ENCODE measurements at places on chromosomes 12 and 14.

DNA sequence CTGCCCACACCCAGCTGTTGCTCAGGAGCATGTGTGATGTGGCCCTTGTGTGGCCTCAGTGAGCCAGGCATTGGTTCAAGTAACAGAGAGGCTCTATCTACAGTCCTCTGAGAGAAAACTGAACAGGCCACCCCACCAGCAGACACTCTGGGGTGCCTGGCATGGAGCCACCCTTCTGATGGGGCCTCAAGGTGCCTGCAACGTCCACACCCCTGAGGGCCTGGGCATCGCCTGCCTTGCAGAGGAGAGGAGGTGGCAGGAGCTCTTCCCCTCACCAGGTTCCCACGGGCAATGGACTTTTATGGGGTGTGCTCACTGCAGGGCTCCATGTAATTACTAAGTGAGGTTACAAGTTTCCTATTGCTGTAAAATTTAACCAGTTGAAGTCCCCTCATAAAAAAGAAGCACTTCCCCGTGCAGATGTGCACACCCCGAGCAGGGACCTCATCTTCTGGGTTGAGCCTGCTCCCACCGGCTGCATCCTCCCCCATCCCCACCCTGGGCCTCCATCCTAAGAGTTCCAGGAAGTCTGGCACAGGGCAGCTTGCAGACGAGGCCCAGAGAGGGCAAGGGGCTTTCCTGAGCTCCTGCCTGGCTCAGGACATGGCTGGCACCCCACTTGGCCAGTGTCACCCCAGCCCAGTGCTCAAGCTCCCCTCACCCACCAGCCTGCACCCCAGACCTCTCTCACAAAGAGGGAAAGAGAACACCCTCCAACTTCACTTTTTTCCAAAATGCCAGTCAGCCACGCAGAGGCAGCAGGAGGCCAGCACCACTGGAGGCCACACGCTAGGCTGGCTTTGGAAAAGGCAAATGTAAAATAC lies 270.4 kb upstream of the RTL1 start:
- DNase-seq = no peak

DNA sequence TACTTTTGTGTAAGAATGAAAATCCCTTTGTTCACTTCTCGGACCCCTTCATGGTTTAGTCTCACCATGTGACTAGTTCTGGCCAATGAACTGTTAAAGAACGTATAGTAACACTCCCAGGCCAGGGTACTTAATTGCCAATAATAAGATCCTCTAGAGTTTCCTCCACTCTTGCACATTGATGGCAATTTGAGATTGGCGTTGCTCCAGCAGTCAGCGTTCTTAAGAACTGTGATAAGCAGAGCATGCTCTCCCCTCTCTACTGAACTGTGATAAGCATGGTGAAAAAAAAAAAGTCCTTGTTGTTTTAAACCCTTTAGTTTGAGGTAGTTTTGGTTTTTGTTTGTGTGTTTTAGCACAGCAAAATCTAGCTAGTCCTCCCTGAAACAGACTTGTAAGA lies 854.5 kb downstream of the SLC6A15 start:
- no peak for DNase-seq

GRCh38 chr14:94157197-94157596 lies 16.9 kb upstream of the PPP4R4 start:
- DNase-seq = no peak

DNA sequence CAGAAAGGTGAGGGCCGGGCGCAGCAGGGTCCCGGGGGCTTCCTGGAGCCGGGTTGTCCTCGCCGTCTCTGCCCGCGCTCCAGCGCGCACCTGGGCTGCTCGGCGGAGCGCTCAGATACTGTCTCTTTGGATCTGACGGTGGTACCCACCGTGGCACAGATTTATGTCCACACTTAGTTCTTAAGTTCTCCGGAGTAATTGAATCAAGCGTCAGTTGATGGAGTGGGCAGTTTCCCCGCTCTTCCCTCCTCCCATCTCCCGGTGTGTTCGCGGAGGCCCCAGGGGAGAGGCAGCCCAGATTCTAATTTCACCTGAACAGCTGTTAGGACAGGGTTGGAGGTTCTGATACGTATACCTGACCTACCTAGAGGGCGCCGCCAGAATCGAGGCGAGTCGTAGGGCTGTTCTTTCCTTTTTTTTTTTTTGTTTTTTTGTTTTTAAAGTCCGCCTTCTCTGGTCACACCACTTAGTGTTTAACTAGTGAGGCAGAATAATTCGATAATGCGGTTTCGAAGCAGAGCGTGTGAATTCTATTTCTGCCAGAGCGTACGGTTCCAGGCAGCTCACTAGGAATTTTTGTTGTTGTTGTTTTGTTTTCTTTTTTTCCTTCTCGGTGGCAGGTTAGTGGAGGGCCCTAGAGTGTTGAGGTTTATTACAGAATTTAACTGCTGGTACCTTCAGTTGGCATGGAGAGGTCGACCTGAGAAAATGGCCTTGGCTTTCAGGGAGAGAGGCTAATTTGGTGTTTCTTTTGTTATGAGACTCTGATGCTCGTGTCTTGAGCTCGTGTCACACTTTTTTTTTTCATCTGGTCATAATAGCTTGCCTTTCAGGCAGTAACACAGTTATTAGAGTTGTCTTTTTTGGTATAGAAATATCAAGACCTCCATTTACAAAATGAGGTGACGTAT lies 22.3 kb upstream of the GNS start:
- DNase-seq = no peak

GRCh38 chr12:8603286-8603685 lies 9.4 kb downstream of the AICDA start:
- no peak for DNase-seq

- DNase-seq = no peak
Observed at GRCh38 chr14:22739423-22739822, 27.1 kb upstream of the OXA1L start.

- DNase-seq = no peak
Observed at GRCh38 chr12:39613525-39613924, 6.1 kb downstream of the ABCD2 start.

DNA sequence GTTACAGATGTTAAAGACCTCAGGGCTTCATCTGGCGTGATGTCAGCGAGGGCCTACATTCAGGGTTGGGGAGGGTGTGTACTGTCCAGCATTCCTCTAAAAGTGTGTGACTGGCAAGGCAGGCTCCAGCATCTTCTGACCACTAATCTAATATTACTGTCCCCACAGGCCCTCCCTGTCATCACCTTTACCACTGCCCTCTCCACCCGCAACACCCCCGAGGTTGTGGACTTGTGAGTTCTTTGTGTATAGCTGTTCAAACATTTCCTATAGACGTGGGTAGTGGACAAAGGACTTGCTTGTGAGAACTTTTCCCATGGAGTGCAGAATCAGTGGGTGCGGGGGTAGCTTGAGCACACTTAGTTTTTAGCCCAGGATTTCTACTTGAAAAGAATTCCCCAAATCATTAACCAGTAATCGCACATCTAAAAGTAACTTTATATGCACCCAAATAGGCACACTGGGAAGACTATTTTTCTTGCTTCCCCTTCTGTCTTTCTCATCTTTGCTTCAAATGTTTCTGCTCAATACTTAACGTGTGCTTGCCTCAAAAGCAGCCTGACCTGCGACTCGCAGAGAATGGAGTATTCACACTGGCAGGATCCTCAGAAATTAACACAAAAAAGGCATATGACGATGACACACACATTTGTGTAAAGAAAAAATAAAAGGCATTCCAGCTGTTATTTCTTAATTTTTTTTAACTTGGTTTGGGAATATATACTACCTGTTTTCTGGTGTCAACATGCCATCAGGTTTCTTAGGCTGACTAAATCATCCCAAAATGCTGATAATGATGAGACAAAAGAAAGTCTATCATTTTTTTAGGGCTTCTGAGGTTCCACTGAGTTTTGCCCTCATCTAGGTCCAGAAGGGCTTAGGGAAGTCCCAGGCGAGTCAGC lies 158.4 kb upstream of the HIF1A start:
- no peak for DNase-seq

DNA sequence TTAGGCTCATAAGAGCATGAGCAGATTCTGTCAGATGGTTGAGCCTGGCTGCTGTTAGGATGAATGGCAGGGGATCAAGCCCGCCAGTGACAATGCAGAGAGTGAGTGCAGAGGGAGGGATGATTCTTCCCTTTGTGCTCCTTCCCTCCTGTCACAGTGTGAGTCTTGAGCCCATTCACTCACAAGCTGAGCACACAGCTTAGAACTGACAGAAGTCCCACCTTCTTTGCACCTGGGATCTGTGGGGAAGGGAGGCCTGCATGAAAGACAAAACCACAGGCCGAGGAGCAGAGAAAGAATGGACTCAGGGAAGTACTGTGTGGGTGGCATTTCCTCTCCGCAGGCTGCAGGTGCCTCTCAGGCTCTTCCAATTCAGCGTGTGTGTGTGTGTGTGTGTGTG lies 160.6 kb downstream of the KCNA5 start:
- no peak for DNase-seq

DNA sequence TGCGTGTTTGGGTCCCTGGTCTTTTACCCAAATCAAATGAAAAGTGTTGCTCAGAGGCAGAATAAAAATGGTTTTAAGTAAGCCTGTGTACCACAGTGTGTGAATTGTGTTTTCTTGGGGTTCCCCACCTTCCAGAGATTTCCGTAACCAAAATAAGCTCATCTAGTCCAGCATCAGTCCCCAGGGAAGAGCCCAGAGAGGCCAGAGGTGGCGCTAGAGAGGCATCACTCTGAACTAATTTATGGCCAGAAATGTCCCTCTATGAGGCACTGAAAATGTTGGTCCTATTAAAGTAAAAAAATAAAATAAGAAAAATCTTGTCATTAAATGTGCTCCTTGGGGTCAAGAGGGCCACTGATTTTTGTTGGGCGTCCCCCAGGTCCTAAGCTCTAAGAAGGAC lies 24.9 kb upstream of the PRKAB1 start:
- no peak for DNase-seq

DNA sequence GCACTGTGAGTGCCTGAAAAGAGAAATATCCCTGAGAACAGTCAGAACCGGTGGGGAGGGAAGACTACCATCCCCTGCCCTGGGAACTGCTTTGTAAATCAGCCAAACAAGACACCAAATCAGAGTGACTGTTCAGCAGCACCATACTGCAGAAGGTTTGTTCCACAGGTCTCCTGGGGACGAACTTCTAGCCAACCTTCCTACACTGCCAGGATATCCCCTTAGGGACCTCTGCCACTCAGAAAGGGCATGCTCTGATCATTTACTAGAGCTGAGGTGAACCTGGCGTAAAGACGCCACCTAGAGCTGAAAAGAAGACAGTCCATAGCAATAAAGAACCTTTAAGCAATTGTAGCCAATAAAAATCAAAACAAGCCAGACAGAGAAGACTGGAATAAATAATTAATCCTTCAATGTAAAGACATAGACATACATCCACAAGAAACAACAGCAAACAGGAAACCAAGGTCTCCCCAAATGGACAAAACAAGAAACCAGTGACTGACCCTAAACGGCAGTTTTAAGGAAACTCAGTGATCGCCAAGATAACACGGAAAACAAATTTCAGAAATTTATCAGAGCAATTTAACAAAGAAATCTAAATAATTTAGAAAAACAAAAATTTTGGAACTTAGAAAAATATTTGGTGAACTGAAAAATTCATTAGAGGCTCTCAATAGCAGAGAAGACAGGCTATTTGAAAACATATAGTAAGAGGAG lies 228.1 kb upstream of the AMIGO2 start:
- DNase-seq = peak; percentile 14

DNA sequence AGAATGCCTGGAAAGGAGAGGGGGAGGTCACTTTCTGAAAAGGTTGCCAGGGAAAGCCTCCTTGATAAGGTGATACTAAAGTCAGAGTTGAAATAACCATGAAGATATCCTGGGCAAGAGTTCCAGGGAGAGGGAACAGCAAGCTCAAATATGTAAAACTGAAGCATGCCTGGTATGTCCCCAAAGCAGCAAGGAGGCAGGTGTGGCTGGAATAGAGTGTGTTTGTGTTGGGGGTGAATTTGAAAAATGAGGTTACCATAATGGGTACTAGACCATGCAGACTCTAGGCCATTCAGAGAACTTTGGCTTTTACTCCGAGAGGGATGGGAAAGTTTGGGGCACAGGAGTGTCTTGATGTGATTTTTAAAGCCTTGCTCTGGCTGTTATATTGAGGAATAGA lies 66.7 kb upstream of the PTCSC3 start:
- no peak for DNase-seq

DNA sequence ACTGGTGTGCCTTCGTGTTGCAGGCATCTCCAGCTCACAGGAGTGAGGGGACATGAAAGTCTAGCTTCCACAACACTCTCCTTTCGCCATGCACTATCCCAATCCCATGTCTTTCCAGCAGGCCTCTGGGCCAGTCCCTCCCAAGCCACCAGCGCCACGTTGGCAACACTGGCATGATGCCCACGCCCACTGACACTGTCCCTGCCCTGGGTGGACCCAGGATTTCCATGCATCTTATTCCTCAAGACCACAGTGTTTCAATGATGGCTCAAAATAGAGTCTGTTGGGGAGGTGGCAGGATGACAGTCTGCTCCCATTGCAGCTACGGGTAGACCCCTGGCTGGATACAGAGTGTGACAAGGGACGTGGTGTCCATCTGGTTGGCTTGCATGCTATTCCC lies 2.3 kb downstream of the SP7 start:
- DNase-seq = no peak

All from activated CD8-positive, alpha-beta memory T cell treated with anti-CD3 and anti-CD28 coated beads for 1 hour (primary cell).